ENCODE measurements at places on chromosomes 1 and 21.

DNA sequence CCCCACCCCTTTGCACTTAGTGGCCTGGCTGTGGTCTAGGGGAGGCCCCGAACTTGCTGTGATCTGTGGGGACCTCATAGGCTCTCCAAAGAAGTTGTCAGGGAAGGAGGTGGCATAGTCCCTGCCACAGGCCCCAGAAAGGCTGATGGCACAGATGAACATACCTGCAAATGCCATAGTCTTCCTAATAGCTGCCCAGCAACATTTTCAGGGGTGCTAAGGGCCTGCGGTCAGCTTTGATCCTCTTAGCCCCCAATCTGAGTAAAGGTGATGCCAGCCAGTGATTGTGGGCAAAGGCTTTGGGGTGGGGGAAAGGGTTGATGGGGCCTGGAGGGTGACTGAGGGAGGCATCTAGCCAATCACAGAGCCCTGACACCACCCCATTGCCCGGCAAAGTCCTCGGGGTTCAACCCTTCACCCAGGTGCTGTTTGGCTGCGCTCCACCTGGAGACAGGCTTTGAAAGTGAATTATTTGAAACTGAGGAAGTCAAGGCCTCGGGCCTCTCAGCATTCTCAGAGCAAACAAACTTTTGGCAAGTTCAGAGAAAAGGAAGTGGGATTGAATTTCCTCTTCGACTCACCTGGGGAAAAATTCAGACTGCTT is 35.8 kb downstream of the PAX7 start:
- DNase-seq: no peak

DNA sequence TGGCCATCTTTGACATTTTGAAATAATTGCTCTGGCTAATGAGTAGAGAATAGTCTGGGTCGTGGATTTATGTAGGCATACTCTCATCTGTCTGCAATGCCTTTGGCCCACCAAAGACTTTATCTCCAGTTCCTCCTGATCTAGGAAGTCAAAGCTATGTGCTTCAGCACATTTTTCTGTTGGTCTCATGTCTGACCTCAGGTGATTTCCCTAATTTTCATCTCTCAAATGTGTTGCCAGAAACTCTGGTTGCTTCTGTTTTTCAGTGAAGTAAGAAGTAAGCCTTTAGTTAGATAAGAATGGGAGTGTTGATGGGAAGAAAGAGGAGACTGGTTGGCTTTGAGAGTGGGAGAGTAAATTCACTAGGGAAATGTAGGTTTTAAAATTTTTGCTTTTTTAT is 66.4 kb downstream of the GPR88 start:
- no peak for DNase-seq

- no peak for DNase-seq
These were observed 26.2 kb upstream of the KNCN start for GRCh38 chr1:46577671-46578070.

- no peak for DNase-seq
These were observed 231 bp upstream of the RPS6KA1 start for GRCh38 chr1:26529405-26529654.

- no peak for DNase-seq
These were observed 28.3 kb upstream of the TNFRSF1B start for GRCh38 chr1:12138196-12139168.

- DNase-seq: no peak
These were observed 834.0 kb upstream of the TMPRSS15 start for GRCh38 chr21:19237608-19238007.

GRCh38 chr1:31923901-31924535 is 14.2 kb downstream of the PTP4A2 start:
- no peak for DNase-seq

GRCh38 chr1:21012937-21013336 is 163.8 kb downstream of the EIF4G3 start:
- peak; percentile 23 for DNase-seq

- DNase-seq: no peak
These were observed 3.4 kb downstream of the TAL1 start for GRCh38 chr1:47228644-47229030.

DNA sequence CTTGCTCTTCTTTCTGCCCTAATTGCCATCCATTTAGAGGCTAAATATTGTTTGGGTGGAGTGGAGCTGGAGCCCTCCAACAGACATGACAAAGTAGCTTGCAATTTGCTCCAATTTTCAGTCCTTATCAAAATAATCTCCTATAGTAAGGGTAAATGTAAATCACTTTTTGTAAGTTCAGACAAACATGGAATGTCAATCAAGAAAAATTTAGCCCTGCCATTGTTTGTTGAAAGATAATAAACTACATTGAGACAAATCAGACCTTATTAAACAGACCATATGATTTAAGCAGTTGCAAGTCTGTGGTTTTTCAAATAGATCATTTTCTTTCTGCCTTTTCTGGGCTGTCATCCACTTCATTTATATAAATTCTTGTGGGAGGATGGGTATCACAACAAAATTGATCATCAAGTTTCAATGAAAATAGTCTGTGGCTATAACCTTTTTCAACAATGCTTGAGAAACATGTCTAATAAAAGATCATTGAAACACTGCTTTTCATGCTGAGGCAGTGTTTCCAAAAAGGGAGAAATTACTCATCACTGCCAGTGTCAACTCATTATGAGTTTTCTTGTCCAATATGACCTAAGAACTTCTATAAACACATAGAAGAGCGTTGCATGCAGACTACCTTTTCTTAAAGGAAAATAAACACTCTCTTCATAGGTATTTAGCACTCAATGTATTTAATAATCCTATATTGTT is 1152.0 kb upstream of the B3GALT2 start:
- DNase-seq: no peak

DNA sequence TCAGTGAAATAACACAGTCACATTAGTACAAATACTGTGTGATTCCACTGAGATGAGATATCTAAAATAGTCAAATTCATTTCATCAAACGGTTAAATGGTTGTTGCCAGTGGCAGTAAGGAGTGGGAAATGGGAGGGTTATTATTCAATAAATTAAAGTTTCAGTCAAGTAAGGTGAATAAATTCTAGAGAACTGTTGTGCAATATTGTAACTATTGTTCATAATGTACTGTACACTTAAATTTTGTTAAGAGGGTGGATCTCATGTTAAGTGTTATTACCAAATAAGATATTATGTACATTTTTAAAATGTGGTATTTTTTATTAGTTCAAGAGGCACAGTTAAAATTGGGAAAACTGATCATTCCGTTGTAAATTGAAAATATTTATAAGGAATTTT is 463.3 kb upstream of the BRINP3 start:
- DNase-seq: no peak

- DNase-seq: peak; percentile 5
These were observed 29.8 kb downstream of the GPR137B start for GRCh38 chr1:236172041-236172579.

DNA sequence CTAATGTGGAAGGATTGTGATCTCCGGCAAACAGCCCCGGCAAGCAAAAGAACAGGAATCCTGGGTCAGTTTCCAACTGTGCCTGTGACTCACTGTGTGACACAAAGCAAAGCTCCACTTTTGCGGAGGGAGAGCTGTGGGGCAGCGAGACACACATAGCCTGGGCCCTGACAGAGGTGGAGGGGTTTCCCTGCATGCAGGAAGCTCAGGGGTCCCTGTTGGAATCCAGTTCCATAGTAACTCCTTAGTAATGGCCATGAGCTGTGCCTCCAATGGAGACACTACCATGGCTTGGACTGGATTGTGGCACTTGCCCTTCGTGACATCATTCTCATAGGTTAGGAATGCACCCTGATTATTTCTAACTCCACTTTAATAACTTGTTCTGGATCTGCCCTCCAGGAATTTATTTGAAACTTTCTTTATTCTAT is 47.0 kb upstream of the ATF3 start:
- peak; percentile 30 for DNase-seq

DNA sequence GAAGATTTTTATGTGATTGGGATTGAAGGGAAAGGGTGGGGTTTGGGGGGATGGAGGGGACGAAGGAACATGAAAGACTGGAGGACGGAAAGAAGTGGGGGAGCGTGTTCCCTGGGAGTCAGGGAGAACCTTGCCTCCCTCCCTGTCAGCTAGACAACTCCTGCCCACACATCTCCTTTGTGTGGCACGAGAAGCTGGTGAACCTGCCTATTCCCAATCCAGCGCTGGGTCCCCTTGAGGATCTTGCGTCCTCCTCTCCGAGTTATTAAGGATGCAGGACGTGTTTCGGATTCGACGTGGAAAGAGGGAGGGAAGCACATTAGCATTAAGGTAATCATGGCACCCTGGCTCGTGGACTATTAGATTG is 1.4 kb downstream of the LRRC7 start:
- DNase-seq: no peak

- DNase-seq: no peak
These were observed 157.2 kb downstream of the KAZN start for GRCh38 chr1:14755518-14756252.
